ENCODE measurements at places on chromosomes 3 and 15.

DNA sequence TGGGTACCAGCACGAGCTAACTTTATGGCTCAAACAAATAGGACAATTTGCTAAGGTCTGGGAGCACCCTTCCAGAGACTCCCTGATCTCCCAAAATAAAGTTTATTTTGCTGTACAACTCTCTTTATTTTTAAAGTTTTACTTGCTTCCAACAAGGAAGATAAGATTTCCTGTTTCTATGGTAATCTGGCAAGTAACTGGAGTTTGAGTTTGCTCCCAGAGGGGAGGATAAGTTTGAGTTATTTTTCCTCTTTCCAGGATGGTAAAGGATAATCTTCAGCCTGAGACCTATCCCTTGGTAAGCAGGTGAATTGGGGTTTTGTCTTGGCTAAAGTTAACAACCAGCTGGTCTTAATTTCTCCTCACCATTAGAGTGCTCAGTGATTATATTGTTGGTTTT lies 1019.4 kb upstream of the ALCAM start:
- no peak overlapping the region for H3K27ac ChIP-seq
- H3K4me1 ChIP-seq = no peaks in the 10 kb centered on the region
- no peaks in the 10 kb centered on the region for H3K36me3 ChIP-seq
- no peak overlapping the region for H3K4me3 ChIP-seq
- no peak for DNase-seq

DNA sequence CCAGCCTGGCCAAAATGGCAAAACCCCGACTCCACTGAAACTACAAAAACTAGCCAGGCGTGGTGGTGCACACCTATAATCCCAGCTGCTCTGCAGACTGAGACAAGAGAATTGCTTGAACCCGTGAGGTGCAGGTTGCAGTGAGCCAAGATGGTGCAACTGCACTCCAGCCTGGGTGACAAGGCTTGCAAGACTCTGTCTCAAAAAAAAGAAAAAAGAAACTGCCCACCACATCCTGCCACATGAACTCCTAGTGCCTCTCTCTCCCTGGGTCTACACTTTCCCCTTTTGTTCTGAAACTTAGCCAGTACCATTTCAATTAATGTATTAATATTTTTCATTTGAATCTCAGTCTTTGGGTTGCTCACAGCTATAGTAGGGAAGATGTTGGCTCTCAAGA lies 192.2 kb upstream of the MME start:
- no peak for DNase-seq
- no peak overlapping the region for H3K27ac ChIP-seq
- H3K27me3 ChIP-seq = no peaks in the 10 kb centered on the region

- H3K27ac ChIP-seq = no peak overlapping the region
- H3K4me3 ChIP-seq = no peak overlapping the region
- H3K36me3 ChIP-seq = no peaks in the 10 kb centered on the region
- no peak for DNase-seq
- no peaks in the 10 kb centered on the region for H3K27me3 ChIP-seq
Observed at GRCh38 chr3:152126260-152126659, 142.5 kb upstream of the MBNL1 start.

DNA sequence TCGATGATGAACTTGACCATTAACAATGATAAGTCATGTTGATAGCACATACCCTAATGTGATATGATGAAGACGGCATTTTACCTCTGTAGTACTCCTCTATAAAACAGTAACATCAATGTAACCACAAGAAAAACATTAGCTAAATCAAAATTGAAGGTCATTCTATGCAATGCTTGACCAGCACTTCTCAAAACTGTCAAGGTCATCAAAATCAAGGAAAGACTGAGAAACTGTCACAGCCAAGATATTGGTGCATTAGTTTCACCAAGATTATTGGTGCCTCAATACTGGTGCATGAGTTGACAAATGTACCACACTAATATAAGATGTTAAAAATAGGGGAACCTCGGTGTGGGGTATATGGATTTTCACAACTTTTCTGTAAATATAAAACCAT lies 251.1 kb upstream of the CNTN4 start:
- H3K27ac ChIP-seq = no peak overlapping the region
- no peaks in the 10 kb centered on the region for H3K4me1 ChIP-seq

GRCh38 chr15:27061739-27062138 lies 90.8 kb downstream of the GABRG3 start:
- H3K27ac ChIP-seq = no peak overlapping the region
- no peak overlapping the region for H3K4me3 ChIP-seq
- no peaks in the 10 kb centered on the region for H3K36me3 ChIP-seq
- no peaks in the 10 kb centered on the region for H3K4me1 ChIP-seq

- H3K27ac ChIP-seq = no peak overlapping the region
- H3K27me3 ChIP-seq = no peaks in the 10 kb centered on the region
- DNase-seq = no peak
- no peaks in the 10 kb centered on the region for H3K36me3 ChIP-seq
- H3K4me3 ChIP-seq = no peak overlapping the region
Observed at GRCh38 chr3:29064085-29064484, 216.8 kb upstream of the RBMS3 start.

Measured in iPS DF 6.9 (cell line).